Effector memory CD8-positive, alpha-beta T cell (primary cell): ENCODE measurements at places on chromosomes 6 and 20.

- H3K27ac ChIP-seq, result no peak overlapping the region
- no peaks in the 10 kb centered on the region for H3K36me3 ChIP-seq
- no peak overlapping the region for H3K4me3 ChIP-seq
These were observed 131.7 kb downstream of the BFSP1 start for GRCh38 chr20:17399303-17399985.

DNA sequence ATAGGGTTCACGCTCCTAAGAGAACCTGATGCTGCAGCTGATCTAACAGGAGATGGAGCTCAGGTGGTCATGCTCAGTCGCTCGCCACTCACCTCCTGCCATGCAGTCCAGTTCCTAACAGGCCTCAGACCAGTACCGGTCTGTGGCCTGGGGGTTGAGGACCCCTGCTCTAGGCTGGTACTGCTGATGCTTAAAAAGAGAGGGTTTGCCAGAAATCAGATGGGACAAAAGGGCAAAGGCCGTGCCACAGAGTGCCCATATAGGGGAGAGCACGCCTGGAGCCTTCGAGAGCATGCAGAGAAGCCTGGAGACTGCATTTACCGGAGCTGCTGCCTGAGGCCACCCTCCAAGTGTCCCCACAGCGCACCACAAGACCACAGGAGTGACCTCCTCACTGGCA lies 75.5 kb downstream of the PTPN1 start:
- H3K4me1 ChIP-seq, result no peaks in the 10 kb centered on the region
- no peak overlapping the region for H3K27ac ChIP-seq
- no peak for DNase-seq
- H3K36me3 ChIP-seq, result peaks cover 75% of the 10 kb centered on the region
- H3K27me3 ChIP-seq, result no peaks in the 10 kb centered on the region

- H3K27me3 ChIP-seq, result no peaks in the 10 kb centered on the region
- no peak overlapping the region for H3K4me3 ChIP-seq
- no peak for DNase-seq
- peak overlapping the region; percentile 86 for H3K27ac ChIP-seq
- H3K4me1 ChIP-seq, result peaks cover 10% of the 10 kb centered on the region
- H3K36me3 ChIP-seq, result peaks cover 73% of the 10 kb centered on the region
These were observed 60.7 kb downstream of the EZR start for GRCh38 chr6:158758451-158758860.

DNA sequence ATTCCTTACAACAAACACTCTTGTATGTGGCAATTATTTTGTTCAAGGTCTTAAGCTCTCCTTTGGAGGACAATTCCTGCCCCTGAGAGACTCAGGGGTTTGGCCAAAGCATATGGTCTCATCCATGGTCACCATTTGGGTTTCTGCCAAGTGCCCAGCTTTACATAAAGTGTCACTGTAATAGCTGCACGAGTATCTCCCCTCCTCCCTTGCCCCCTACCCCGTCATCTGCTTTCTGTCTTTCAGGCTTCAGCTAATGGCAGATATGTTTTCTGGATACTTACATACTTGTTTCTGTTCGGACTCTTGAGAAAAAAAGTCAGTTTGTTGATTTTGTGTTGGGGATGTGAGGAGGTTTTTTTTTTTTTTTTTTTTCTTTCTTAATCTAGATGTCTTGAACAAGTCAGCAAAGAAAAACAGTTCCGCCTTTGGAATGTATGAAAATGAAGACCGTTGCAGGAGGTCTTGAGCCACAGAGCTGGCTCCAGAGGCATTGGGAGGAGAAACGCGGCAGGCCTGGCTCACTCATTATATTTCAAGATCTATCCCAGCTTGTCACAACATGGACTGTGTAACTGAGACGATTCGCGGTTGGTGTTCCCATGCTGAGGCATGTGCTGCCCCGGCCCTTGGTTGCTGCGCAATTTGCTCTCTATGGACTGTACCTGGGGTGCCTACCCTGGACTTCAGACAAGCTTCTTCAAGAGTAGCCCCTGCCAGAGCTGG lies 32.6 kb upstream of the STX16 start:
- no peak overlapping the region for H3K4me3 ChIP-seq
- DNase-seq, result no peak
- no peaks in the 10 kb centered on the region for H3K36me3 ChIP-seq
- peaks cover 84% of the 10 kb centered on the region for H3K27me3 ChIP-seq
- H3K4me1 ChIP-seq, result no peaks in the 10 kb centered on the region
- H3K27ac ChIP-seq, result no peak overlapping the region

GRCh38 chr20:63007360-63007645 lies 539 bp upstream of the BHLHE23 start:
- H3K27me3 ChIP-seq, result peaks cover 67% of the 10 kb centered on the region
- peaks cover 25% of the 10 kb centered on the region for H3K36me3 ChIP-seq
- no peak overlapping the region for H3K27ac ChIP-seq
- DNase-seq, result no peak

DNA sequence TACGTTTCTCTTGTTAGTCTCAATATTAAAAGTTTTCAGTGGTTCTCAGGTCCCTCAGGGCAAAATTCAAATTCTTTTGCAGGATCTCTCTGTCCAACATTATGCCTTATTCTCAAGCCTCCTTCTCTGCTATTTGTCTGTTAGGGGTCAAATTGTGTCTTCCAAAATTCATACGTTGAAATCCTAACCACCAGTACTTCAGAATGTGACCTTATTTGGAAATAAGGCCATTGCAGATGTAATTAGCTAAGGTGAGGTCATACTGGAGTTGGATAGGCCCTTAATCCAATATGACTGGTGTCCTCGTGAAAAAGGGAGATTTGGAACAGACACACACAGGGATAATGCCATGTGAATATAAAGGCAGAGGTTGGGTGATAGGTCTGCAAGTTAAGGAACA lies 64.1 kb upstream of the ADGRF1 start:
- H3K27me3 ChIP-seq, result no peaks in the 10 kb centered on the region
- H3K4me3 ChIP-seq, result no peak overlapping the region
- DNase-seq, result no peak
- peaks cover 2% of the 10 kb centered on the region for H3K4me1 ChIP-seq
- H3K27ac ChIP-seq, result no peak overlapping the region

DNA sequence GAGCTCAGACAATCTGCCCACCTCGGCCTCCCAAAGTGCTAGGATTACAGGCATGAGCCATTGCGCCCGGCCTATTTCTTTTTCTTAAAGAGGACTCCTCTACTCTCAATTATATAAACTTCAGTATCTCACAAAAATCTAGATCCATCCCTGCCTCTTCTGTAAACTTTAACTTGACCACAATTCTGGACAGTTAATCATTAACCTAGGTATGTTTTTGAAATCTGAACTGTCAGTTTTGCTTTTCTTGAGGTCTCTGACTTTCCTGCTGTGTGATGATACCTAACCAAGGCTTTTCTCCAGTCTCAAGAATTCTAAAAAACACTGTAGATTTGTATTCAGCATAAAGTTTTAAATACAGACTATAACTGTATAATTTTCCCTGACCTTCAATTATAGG lies 388.2 kb upstream of the SYNCRIP start:
- DNase-seq, result no peak
- H3K27ac ChIP-seq, result no peak overlapping the region
- H3K4me3 ChIP-seq, result no peak overlapping the region
- H3K27me3 ChIP-seq, result no peaks in the 10 kb centered on the region
- no peaks in the 10 kb centered on the region for H3K36me3 ChIP-seq

- DNase-seq, result no peak
- no peak overlapping the region for H3K4me3 ChIP-seq
- H3K4me1 ChIP-seq, result peaks cover 23% of the 10 kb centered on the region
- H3K36me3 ChIP-seq, result peaks cover 3% of the 10 kb centered on the region
- H3K27me3 ChIP-seq, result peaks cover 83% of the 10 kb centered on the region
- no peak overlapping the region for H3K27ac ChIP-seq
These were observed 156.0 kb upstream of the MLN start for GRCh38 chr6:33959661-33960344.

DNA sequence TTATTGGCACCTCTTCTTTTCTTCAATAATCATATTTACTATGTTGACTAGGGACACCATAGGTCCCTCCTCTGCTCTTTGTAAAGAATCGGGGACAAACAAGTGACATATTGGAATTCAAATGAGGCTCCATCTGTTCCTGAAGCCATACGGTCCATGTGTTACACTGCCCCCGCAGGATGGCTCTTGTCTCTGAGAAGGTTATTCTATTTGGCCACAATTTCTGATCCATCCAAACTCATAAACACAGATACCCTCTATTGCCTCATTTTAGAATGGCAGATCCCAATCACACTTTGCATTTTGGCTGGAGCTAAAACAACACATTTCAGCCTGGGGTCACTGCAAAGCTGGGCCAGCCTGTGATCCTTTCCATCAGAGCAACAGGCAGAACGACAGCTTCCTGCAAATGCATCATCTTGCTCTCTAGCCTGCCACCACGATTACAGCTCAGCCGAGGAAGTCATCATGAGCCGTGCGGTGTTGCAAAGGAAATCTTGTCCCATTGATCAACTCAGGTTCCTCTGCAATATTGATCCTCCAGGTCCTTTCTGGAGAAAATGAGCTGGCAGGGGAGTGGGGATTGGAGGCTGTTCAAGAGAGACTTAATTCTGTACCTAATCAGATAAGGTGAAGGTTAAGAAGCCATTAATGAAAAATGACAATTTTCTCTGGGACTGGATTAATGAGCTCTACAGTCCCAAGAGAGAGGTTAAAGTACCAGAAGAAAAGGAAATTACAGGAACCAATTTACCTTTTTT lies 73.1 kb downstream of the AGPAT4 start:
- H3K4me1 ChIP-seq, result peaks cover 8% of the 10 kb centered on the region
- H3K4me3 ChIP-seq, result no peak overlapping the region
- no peak for DNase-seq

DNA sequence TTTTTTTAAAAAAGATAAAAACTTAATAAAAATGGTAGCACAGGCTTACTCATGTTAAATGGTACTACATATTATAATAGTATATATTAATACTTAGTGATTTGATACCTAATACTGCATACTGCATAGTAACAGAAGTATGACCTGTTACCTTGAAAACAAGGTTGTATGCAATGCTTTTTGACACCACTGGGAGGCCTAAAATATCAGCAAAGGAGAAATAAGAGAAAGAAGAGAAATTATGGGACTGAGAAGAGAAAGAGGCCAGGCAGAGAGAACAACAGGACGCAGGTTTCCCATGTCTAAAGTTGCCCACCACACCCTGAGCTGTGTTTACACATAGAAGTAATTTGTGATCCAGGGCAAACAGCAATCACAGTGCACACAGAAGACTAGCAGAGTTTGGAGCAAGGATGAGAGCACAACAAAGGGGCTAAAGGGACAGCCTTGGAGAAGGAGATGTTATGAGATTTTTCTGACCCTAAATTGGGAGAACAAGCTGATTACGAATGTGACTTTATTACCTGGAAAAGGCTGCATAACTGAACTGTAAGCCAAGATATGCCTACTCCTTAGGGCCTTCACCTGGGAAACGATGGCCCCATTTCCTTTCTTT lies 73.2 kb downstream of the ROS1 start:
- H3K27me3 ChIP-seq, result peaks cover 12% of the 10 kb centered on the region
- H3K36me3 ChIP-seq, result no peaks in the 10 kb centered on the region
- DNase-seq, result no peak
- no peaks in the 10 kb centered on the region for H3K4me1 ChIP-seq
- no peak overlapping the region for H3K4me3 ChIP-seq

DNA sequence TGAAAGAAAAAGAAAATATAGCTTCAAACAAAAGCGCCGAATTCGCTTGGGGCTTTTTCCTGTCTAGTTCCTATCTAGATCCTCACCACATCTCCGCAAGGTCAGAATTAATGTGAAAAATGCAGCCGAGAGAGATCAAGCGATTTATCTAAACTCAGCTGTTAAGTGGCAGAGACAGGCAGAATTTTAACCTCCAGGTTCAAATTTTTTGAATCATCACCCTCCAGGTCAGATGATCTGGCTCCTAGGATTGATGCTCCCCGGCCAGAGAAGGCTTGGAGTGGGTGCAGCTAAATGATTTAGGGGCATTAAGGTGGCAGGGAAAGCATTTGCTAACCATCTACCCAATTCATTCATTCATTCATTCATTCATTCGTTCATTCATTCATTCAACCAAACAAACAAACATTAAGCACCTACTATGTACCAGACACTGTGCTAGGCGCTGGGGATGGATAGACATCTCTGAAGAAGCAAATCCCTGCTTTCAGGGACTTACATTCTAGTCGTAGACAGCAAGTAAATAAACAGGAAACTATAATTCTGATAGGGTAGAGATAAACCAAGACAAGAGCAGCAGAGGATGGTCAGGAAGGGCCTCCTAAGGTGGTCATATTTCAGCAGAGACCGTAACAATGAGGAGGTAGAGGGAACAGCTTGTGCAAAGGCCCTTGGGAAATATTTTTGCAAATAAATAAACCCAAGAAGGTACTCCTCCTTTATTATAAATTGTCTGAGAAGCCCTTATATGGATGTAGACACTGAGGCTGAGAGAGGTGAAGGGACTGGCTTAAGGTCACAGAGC lies 672 bp upstream of the UBE2V1 start:
- H3K4me1 ChIP-seq, result peaks cover 66% of the 10 kb centered on the region
- H3K4me3 ChIP-seq, result peak overlapping the region; percentile 88
- no peak for DNase-seq
- H3K27me3 ChIP-seq, result no peaks in the 10 kb centered on the region
- H3K27ac ChIP-seq, result peak overlapping the region; percentile 96

GRCh38 chr6:3500262-3501014 lies 43.6 kb upstream of the SLC22A23 start:
- H3K4me3 ChIP-seq, result no peak overlapping the region
- DNase-seq, result no peak
- H3K27me3 ChIP-seq, result peaks cover 41% of the 10 kb centered on the region
- H3K4me1 ChIP-seq, result no peaks in the 10 kb centered on the region

DNA sequence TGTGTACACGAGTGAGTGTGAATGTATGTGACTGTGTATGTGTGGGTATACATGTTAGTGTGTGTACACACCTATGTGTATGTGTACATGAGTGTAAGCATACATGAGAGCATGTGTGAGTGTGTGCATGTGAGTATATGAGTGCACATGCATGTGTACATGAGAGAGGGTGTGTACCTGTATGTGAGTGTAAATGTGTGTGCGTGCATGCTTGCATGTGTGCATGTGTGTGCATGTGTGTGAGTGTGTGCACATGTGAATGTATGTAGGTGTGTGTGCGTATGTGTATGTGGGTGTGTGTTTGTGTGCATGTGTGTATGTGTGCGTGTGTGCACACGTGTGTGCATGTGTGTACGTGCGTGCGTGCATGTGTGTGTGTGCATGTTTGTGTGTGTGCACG lies 183.4 kb downstream of the BMP7 start:
- H3K27me3 ChIP-seq, result peaks cover 6% of the 10 kb centered on the region
- H3K4me1 ChIP-seq, result no peaks in the 10 kb centered on the region
- no peak overlapping the region for H3K27ac ChIP-seq
- no peak overlapping the region for H3K4me3 ChIP-seq
- no peak for DNase-seq
- no peaks in the 10 kb centered on the region for H3K36me3 ChIP-seq
